Activated CD4-positive, alpha-beta T cell treated with anti-CD3 and anti-CD28 coated beads for 36 hours (primary cell): ENCODE measurements at places on chromosomes 4 and X. TPM values are rescaled to one million over a fixed set of nuclear protein-coding genes. Genes with fewer than 3 reads are reported as not detected.

Gene ABCD1
- total RNA-seq: 4.5 TPM

Gene SHOX
- not detected for total RNA-seq

Gene NAA11
- total RNA-seq: not detected

Gene ARR3
- total RNA-seq: not detected

Gene PPP1R2C
- not detected for total RNA-seq

DNA sequence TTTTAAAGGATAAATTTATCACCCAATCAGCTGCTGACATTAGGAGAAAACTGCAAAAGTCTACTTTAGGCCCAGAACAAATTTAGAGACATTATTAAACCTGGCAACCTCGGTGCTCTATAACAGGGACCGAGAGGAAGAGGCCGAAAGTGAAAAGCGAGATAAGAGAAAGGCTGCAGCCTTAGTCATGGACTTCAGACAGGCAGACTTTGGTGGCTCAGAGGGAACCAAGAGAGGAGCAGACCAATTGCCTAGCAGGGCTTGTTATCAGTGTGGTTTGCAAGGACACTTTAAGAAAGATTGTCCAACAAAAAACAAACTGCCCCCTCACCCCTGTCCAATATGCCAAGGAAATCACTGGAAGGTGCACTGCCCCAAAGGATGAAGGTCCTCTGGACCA is 12.8 kb upstream of the UGT2B10 start:
- DNase-seq: no peak

DNA sequence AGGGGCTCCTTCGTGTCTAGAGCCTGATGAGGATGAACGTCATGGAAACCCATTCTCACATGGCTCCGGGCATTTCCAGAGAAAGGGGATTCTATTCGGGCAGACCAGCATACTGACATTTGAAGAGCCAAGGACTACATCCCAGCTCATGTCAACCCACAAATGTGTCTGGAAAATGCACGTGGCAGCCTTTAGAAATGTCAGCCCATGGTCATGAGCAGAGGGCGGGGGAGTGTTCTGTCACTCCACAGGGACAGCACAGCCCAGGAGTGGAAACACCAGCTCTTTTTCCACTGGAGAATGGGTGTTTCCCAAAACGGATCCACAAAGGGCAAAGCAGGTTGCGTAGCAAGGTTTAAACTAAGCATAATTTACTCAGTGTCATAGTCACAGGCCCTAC is 207.0 kb downstream of the BCOR start:
- DNase-seq: no peak

DNA sequence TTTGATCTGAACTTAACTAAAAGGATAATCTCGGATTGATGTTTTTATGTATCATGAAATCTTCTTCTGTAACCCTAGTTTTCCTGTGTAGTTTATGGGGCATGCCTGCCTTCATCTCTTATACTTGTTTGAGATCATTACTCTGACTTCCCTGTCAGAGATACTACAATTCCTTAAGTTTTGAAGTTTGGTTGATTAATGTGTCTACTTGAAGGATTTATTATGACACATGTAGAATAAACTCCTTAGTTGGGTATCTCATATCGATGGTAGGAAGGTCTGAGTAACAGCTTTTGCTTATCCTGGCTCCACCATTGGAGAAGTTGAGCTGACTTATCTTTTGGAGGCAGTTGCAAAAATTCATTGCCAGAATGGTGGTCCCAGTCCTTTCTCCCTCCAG is 46.7 kb downstream of the WWC2 start:
- no peak for DNase-seq

- no peak for DNase-seq
Observed at GRCh38 chr4:165070560-165070959, 16.9 kb downstream of the TRIM75 start.

- no peak for DNase-seq
Observed at GRCh38 chr4:36041340-36041739, 203.0 kb downstream of the ARAP2 start.

- DNase-seq: no peak
Observed at GRCh38 chr4:53477636-53478035, 100.2 kb downstream of the FIP1L1 start.

DNA sequence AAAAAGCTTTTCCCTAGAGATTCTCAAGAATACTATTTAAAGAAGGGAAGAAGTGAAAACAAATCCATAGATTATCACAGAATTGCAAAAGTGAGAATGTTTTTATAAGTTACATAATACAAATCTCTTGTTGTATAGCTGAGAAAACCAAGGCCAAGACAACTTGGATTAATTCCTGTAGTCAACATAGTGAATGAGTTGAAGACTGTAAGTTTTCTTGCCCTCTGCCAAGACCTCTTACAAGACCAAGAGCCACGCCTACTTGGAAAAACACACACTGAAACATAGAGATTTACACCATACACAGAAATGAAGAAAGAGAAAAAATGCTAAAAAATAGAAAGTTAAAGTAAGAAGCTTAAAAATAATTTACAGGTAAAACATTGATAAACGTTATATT is 2024.0 kb downstream of the PCDH7 start:
- no peak for DNase-seq

- DNase-seq: no peak
Observed at GRCh38 chr4:105025263-105026017, 121.2 kb upstream of the TET2 start.

- no peak for DNase-seq
Observed at GRCh38 chrX:143466130-143466529, 51.1 kb downstream of the SPANXN3 start.

GRCh38 chr4:140789759-140790158 is 33.6 kb upstream of the TBC1D9 start:
- DNase-seq: no peak

DNA sequence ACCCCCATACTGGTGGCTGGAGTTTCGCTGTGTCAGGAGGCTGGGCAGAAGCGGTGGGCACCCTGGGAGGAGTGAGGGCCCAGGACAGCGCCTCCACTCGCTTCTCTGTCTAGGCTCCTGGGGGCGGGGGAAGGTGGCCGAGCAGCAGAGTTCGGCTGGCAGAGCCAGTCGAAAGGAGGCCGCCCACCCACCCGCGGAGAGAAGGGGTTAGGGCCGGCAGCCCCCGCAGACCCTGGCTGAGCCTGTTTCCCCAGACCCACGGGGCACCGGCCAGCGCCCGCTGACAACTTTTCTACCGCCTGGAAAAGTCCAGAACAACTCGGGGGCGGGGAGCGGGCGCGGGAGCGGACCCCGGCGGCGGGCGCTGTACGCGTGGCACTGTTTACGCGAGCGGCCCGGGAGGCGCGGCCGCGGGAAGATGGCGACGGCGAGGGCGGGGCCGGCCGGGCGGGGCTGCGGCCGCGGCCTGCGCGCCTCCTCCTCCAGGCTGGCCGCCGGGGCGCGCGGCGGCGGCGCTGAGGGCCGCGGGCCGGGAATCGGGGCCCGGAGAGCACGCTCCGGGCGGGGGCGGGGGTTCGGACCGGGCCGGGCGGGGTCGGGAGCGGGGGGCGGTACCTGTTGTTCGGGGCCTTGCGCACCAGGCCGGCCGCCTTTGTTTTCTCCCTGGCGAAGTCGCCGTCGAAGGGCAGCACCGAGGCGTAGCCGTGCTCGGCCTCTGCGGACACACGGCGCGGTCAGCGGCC is 628 bp downstream of the MXD4 start:
- peak; percentile 74 for DNase-seq

DNA sequence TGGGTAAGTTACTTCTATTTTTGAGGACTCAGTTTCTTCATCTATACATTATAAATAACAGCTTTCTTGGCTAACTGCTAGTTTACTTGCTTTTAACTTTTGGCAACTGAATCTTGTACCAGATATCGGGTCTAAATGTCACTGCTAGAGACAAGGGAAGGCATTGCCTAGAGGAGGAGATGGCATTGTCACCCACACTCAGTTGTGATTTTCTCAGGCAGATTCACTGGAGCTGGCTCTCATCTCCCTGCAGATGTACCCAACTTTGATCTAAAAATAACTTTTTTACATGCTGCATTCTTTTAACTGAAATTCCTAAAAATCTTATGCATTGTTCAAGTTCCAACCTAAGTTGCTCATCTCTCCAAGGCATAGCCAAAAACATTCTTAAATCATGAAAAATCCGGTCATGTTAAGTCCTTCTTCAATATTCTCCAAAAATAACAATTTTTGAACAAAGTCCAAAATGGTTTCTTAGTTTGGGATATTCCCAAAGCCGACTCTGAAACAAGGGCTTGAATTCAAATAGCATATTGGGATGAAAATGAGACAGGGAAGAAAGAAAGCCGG is 469.0 kb upstream of the BOD1L1 start:
- DNase-seq: no peak

DNA sequence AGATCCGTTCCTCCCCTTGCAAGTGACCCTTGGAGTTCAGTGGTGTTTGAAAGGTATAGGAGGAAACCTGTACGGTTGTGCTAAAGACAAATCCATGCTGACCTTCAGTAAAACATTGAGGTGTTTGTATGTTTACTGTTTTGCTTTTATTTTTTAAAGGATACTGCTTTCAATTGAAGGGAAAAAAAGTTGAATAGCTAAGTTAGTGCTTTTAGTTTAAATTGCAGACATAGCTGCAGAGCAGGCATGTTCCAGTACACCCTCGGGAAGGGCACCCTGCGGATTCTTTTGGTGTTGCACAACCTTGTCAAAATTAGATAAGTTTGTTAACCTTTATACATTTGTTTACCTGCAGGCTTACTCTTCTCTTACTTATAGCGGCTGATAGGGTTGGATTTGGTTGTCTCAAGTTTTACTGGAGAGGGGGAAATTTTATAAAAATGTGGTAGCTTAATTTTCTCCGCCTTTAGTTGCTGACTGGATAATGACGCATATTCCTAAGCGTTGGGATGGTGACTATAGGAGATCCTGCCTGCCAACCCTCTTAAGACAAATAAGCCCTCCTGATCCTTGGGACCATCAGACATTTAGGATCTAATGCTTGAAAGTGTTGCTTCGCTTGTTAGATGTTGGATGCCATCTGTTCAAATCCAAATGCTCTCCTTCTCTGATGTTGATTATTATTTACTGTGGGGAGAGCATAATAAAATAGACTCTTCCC is 2.0 kb downstream of the RAPGEF2 start:
- DNase-seq: peak; percentile 43

DNA sequence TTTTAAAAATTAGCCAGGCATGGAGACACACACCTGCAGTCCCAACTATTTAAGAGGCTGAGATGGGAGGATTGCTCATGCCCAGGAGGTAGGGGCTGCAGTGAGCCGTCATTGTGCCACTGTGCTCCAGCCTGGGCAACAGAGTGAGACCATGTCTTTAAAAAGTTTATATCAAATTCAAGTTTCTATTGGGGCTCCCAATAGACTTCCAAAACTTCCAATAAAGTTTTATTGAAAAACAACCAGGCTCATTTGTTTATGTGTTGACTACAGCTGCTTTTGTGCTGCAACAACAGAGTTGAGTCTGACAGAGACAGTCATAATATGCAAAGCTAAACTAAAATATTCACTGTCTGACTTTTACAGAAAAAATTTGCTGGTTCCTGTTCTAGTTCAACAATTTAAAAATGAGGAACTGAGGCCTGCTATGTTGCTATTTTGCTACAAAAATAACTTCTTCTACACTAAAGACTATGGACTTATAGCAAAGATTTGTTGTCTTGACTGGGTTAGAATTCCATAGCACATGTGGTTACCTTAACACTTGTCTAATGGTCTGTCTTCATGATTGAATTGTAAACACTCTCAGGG is 63.3 kb upstream of the RELL1 start:
- no peak for DNase-seq

DNA sequence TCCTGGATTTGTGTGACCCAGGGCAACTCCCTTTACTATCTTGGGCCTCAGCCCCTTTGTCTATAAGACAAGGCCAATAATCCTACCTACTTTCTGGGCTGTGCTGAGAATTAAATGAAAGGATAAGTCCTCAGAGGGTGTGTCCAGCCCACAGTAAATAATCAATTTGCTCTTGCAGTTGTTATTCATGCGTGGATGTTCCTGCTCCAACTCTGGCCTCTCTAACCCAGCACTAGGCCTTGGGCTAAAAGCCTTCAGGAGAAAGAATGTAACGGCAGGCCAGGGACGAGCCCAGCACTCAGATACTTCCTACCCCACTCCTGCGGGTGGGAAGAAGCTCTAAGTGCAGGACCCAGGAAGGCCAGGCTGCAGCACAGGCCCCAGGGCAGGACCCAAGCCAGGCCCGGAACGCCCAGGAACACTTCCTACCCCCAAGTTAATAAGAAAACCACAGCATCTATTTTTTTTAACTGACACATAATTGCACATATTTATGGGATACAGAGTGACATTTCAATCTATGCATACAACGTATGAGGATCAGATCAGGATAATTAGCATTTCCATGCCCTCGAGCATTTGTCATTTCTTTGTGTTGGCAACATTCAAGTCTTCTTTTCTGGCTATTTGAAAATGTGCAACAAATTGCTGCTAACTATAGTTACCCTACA is 179.6 kb upstream of the RBPJ start:
- no peak for DNase-seq

GRCh38 chr4:56206258-56206657 is 181.0 kb downstream of the AASDH start:
- DNase-seq: no peak

GRCh38 chr4:27861381-27861787 is 1000.7 kb downstream of the STIM2 start:
- no peak for DNase-seq

DNA sequence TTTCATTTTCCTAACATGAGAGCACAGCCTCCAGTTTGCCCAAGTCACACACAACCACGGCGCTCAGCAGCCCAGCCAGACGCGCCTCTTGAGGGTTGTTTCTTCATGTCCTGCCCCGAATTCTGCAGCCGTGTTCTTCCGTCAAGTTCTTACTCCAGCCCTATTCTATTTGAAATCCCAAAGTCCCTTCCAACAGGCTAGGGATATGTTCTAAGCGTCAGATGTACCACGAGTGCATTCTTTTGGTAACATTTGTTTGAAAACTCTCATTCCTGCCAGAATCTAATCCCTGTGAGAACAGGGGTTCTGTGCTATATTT is 23.1 kb downstream of the ACSL1 start:
- no peak for DNase-seq

GRCh38 chrX:74251006-74251930 is 52.7 kb upstream of the ZCCHC13 start:
- DNase-seq: no peak

DNA sequence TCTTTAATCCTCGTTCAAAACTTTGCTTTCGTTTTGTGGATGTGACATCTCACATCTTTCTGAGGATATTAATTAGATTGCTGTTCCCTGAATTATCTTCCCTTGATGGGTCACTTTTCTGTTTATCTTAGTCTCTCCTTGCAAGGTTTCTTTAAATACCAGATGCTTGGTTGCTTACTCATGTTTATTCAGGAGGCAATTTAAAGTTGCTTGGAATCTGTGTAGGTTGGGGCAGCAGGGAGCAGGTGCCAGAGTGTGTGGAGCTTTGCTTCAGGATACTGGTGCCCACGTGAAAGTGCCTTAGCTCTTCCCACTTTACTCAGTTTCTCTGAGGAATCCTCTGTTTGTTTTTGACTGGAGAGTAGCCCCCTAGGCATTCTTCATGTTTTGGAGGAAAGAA is 24.0 kb downstream of the ANAPC4 start:
- no peak for DNase-seq
